ENCODE measurements at places on chromosomes 4 and X.

- DNase-seq = no peak
These were observed 76.4 kb downstream of the ZFYVE28 start for GRCh38 chr4:2341911-2342652.

- DNase-seq = no peak
These were observed 242.1 kb downstream of the ADAMTS3 start for GRCh38 chr4:72326692-72327632.

GRCh38 chr4:80268081-80268823 is 1.8 kb downstream of the FGF5 start:
- DNase-seq = no peak

DNA sequence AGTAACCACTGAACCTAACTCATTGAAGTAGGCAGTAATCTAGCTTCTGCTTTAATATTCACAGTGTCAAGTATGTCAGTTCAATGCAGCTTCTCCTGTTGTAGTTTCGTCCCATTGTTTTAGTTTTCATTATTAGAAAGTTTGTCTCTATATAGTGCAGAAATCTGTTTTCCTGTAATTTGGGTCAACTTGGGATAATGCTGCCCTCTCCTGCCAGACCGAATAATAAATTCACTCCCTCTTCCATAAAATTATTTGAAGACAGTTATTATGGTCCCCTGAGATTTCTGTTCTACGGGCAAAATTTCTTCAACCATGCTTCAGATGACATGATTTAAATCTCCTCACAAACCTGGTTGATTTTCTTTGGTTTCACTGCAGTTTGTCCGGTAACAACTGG is 4.6 kb upstream of the LUZP4 start:
- DNase-seq = no peak

DNA sequence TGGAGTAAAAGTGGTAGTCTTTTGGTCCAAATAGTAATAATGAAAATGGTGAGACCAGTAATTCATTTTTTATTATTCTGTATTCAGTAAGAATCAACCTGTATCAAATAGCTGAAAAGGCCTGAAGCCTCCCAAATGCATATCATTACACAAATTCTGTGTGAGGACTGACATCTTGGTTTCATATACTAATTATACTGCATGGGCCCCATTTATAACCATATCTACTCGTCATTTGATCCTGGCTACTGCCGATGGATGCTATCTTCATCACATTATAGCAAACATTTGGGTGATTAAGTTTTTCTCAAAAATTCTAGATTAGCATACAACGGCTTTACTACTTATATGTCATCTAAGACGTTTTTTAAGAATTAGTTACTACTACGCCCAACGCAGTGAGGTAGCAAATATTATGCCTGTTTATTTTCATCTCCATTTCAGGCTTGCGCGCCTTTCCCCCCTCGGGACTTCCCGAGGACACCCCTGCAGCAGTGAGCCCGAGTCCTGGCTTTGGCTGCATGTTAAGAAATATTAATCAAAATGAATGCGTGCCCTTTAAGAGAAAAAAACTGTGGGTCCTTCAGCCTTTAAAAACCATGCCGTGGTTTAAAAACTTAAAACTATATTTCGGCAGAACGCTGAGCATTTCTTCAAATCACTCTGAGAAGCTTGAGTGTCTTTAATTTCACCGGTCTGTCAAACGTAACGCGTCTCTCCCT is 814 bp upstream of the MMAA start:
- no peak for DNase-seq

Measured in ureter (tissue), 1 donor.